ENCODE measurements at places on chromosomes 6 and 20.

- no peak for ATAC-seq
These were observed 63.2 kb upstream of the BEND6 start for GRCh38 chr6:56891754-56892153.

DNA sequence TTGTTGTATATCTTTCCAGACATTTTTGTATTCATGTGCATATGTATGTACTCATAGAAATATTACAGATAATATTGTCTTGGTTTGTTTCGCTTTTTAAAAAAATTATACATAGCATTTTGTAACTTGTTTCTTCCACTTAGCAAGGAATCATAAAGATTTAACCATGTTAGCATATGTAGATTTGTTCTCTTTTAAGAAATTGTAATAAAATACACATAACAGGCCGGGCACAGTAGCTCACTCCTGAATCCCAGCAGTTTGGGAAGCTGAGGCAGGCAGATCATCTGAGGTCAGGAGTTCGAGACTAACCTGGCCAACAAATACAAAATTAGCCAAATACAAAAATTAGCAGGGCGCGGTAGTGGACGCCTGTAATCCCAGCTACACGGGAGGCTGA lies 44.4 kb upstream of the CSE1L start:
- ATAC-seq = no peak

DNA sequence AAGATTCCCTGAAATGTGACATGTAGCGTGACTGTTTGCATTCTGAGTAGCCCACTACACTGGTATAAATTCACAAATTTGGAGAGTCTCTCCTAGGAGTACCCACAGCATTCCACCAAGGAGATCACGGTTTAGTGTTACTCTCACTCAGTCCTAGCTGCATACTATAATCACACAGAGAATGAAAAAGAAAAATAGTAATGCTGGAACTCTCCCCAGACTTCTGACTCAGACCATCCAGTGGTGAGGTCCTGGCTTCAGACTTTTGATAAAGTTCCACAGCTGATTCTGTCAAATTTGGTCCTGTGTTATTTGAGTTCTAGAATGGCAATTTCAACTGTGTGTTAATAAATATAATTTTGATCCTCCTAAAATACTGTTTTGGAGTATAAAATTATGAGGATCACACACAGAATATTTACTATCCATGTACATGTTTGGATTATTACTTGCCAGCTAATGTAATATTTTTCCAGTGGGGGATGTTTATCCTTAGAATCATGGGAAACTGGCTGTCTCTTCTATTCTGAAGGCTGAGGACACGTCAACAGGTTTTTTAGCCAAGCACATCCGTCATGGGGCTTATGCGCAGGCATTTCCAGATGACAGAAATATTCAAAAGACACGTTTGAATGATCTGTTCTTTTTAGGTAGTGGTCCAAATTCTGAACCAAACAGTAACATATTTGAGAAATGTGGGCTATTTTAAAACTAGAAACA lies 5.1 kb upstream of the KIAA0408 start:
- ATAC-seq = no peak

- ATAC-seq = no peak
These were observed 775.8 kb upstream of the FLRT3 start for GRCh38 chr20:15113144-15113773.

- ATAC-seq = no peak
These were observed 79.6 kb downstream of the ANKRD60 start for GRCh38 chr20:58148891-58149290.

Data from activated T-helper 17 cell treated with anti-CD3 and anti-CD28 coated beads, Interleukin-2, amount 50 U/mL, for 72 hours (primary cell).